CD4-positive, alpha-beta T cell treated with Interleukin-2 at 100 ng/mL for 4 hours (primary cell): ENCODE measurements at places on chromosomes 1 and 21.

GRCh38 chr1:240099329-240099728, 7.6 kb downstream of the FMN2 start:
- no peak for DNase-seq

DNA sequence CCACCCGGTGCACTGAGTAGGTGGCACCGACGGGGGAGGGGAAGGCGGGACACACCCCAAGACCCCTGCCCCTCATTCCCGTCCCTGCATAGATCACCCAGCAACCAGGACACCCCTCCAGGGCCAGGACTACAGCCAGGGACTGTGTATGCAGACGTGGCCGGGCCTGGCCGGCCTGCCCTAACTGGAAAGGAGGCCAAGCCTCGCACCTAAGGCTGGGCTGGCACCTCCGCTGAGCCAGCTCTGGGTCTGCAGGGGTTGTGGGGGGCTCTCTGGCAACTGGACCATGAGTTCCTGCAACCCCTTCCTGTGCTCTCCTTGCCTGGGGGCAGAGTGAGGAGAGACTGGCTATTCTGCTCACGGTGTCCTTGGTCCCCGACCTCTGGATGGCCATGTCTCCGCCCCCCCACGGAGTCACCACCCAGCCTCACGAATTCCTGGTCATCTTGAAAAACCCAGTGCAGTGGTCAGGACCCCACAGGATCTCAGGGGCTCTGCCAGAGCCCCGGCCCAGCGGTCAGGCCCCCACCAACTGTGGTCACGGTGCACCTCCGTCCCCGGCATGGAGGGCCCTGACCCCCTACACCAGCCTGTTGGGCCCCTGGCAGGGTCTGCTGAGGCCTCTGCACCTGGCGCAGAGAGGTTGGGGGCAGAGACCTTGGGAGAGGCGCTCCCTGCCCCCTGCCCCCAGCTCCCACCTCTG, 1.1 kb upstream of the FNDC10 start:
- DNase-seq = no peak

- DNase-seq = no peak
These were observed 148.0 kb downstream of the GALNT2 start for GRCh38 chr1:230215031-230215430.

DNA sequence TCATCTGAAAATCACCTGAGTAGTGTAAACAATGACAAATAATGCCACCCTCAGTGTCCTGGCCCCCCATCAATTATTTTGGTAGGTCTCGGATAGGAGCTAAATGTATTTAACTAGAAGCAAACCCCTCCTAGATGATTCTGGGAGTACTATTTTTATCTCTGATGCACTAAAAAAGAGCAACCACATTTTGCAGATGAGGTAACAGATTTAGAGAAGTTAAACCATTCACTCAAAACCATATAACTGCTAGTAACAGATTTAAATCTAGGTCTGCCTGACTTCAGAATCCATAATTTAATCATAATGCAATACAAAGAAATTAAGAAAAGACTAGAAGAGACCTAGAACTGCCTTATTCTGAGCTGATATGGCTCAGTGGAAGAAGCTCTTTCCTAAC, 17.3 kb upstream of the PTCH2 start:
- DNase-seq = no peak

GRCh38 chr1:1937549-1938275, 18.6 kb upstream of the TMEM52 start:
- DNase-seq = no peak
